ENCODE measurements at places on chromosomes 5 and 9.

DNA sequence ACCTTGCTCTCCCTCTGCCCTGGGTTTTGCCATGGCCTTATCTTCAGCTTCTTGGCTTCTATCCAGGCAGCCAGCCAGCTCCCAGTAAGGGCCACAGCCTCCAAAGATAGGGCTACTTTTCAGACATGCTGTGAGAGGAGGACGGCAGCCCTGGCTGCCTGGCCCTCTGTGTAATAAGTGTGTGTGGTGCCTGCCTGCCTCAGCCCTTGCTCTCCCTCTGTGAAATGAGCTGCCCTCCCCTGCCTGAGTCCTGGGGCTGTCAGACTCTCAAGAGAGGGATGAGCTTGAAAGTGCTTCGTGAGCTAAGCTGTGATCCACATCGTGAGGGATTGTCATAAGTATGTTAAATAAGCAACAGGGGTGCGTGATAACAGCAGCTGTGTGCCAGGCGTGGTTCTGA is 8.1 kb downstream of the NDST1 start:
- DNase-seq = no peak

- no peak for DNase-seq
Observed at GRCh38 chr9:72844440-72844768, 108.4 kb downstream of the ALDH1A1 start.

DNA sequence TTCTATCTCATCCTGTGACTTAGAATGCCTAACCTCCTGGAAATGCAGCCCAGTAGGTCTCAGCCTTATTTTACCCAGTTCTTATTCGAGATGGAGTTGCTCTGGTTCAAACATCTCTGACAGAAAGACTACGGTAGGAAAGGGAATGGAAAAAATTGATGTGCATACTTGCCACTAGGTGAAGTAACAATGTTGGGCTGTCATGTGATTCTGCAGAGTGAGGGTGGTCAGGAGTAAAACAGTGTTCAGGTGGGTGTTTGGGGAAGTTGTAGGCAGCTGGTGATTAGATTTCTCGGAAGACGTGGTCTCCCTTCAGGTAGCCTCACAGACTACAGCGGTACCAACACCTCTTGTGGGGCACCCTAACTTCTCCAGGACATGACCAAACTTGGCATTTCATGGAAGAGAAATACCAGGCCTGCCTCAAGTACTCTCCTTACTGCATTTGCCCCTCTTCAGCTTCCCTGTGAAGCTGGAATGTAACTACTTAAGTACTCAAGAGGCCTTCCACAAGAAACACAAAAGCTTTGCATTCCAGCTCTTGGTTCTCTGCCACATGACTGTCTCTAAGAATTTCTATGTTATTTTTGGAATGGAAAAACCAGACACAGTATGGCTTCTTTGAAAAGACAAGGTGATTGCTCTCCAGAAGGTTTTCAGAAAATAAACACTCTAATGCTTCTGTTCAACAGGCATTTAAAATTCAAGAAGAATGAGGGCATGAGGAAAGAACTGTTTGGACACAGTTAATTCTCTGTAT is 17.4 kb upstream of the ENTREP1 start:
- no peak for DNase-seq

- no peak for DNase-seq
Observed at GRCh38 chr5:36640949-36641348, 34.5 kb downstream of the SLC1A3 start.

GRCh38 chr9:94222870-94223269 is 36.2 kb upstream of the ZNF169 start:
- DNase-seq = no peak

GRCh38 chr9:38244971-38245370 is 147.5 kb upstream of the ALDH1B1 start:
- no peak for DNase-seq

DNA sequence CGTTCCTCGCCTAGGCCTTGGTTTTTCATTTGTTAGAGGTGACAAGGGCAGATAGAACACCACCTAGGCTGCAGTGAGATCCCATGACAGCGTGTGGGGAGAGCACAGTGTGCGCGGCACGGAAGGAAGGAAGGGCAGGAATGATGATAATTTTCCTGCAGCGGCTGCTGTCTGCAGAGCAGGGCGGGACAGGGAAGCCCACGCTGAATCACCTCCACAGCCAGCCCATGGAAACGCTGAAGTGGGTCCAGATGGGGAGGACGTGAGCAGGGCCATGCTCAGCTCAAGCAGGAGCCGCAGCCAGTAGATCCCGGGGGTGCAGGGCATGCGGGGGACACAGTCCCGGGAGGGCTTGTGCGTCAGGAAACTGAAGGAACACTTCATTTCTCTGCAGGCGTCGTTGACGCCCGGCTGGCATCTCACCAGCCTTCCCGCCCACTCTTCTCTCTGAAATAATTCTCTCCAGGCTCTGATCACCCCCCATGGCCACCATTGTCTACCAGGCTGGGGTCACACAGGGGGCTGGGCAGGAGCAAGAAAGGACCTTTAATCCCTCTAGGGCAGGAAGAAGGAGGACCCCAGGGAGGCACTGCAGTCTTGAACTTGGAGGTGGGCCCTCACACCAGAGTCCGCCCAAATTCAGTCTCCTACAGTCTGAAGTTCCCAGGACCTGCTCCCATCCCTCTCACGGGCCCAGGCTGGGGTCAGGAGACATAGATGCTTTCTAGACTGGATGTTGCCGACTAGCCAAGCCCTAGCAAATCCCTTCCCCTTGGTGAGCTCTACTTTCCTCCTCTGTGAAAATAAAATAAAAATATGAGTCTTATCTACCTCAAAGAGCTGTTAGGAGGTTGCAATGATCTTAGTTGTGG is 20.9 kb upstream of the SYNPO start:
- no peak for DNase-seq

DNA sequence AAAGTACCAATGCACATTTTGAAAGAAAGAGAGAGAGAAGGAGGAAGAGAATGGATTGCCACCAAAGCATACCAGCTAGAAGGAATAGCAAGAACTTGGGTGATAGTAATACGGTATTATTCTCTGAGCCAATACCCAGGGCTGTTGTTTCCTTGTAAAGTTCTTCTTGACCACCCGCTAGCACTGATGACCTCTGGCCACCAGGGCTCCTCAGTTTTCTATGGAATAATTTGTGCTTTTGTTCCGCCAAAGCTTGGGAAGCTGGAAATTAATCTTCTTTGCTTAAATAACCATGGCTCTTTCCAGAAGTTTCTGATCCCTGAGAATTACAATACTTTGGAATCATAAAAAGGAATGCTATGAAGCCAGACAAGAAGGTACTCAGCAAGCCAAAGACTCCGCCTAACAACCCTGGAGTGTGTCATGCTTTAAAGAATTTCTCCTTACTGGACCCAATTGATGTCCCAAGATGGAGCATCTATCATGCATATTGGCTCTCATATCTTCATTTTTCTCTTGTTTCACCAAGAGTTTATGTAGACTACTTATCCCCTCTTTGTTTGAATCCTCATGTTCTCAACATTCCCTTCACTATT is 29.8 kb downstream of the OR2K2 start:
- DNase-seq = no peak

DNA sequence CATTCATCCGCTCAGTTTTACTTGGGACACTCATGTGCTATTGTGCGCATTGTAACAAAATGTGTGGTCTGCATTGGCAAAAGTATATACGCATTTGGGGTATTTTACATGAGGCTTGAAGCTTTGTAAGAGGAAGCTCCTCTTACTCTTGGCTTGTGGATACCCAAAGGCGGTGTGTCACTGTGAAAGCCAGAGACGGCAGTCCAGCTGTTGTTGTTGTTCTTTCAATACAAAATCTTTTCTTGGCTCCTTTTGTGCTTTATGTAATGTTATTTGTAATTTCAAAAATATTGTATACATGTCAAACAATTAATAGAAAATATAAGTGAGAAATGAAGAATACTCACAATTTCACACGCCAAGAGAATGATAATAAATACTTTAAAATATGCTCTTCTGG is 128.3 kb upstream of the MOCS2 start:
- DNase-seq = no peak

GRCh38 chr5:152560512-152561137 is 155.5 kb upstream of the NMUR2 start:
- no peak for DNase-seq

GRCh38 chr9:14723301-14723700 is 768 bp upstream of the CER1 start:
- DNase-seq = no peak

DNA sequence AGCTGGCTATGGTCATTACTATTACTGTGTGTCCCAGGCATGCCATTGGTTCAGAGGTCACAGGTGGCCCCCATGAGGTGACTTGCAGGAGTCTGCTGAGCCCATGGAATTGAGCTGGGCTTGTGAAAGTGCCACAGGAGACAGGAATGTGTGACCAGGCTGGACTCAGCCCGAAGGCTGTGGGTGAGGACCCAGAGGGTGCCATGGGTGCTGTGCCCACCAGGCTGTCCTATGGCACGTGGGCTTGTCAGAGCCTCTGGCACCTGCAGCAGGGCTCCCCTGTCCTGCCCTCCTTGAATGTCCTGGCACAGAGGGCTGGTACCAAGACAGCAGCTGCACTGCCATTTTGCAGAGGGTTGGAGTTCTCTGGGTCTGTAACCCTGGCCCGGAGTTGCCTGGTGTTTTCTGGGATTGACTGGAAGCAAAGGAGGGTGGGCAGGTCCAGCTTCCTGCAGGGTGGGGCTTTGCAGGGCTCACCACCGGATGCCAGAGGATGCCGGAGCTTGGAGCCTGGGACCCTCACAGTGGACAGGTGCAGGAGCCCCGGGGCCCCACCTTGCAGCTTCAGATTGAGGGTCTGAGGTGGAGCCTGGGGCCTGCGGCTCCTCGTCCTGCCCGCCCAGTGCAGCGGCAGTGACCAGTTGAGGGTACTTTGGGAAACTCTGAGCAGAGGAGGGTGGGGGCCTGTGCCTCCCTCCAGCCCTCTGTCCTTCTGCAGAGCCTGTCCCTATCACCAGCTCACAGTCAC is 14.2 kb downstream of the COL5A1 start:
- DNase-seq = no peak

GRCh38 chr5:99179206-99179605 is 250.4 kb upstream of the CHD1 start:
- no peak for DNase-seq

- no peak for DNase-seq
Observed at GRCh38 chr5:78509884-78510769, 138.4 kb downstream of the LHFPL2 start.

GRCh38 chr5:176870110-176870591 is 29.0 kb downstream of the HK3 start:
- DNase-seq = no peak

DNA sequence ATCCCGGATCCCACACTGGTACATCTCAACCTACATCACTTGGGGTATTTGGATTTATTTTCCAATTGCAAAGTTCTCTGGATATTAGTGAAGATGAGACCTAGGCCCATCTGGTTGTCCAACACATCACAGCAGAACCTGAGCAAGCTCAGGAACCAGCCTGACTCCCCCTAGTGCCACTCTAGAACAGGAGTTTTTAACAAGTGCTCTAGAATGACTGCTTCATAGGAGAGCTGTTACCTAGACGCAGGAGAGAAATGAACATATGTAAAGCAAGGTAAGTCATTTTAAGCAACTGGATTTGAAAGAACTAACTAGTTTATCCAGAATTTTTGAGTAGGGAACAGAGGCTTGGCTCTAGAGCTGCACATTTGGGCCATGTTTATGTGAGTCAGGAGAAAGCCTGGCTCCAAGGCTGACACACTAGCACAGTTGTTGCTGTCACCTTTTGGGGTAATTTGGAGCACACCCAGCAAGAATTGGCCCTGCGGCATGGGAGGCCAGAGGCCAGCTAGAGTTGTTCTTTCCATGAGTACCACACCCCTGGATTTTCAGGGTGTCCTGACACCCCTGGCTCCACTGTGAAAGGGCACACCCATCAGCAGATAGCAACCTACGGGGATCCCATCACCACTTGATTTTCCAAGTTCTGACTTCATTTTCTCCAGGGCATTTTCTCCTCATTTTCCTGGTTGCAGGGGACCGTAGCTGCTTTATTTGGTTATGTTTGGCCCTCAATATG is 110.9 kb upstream of the LPAR1 start:
- no peak for DNase-seq

- DNase-seq = no peak
Observed at GRCh38 chr5:150590979-150591695, 49.3 kb upstream of the SYNPO start.

- DNase-seq = no peak
Observed at GRCh38 chr5:175230299-175230698, 213.7 kb downstream of the DRD1 start.

GRCh38 chr5:127409246-127409917 is 108.1 kb upstream of the PRRC1 start:
- DNase-seq = no peak

DNA sequence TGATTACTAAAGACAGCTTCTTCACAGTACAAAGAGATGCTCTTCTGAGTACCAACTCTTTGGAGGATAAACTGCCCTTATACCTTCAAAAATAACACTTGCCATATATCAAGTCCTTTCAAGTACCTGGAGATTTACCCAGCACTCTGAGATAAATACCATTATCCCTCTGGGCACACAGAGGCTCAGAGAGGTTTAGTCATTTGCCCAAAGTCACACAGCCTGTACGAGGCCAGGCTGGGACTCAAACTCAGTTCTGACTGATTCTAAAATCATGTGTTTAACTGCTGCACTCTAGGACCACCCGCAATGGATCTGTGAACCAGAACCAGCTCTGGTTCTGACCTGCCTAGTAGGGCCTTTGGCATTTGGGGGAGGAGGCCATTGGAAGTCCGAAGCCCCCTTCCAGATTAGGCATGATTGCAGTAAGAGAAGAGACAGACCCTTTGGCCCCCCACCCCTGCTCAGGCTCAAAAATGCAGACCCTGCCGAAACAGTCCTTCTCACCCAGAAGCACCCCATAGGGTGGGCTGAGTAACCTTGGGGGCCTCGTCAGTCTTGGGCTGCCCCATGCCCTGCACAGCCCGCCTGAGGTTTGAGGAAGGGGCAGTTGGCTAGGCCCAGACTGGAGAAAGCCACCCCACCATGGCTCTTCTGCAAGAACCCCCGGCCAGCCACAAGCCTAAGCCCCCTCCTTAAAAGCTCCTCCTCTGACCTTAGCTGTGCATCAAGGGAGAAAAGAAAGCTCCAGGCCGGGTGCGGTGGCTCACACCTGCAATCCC is 32.8 kb upstream of the IL17B start:
- DNase-seq = no peak

GRCh38 chr9:98968601-98969337 is 25.1 kb downstream of the COL15A1 start:
- no peak for DNase-seq

GRCh38 chr9:111516061-111516465 is 8.9 kb upstream of the ZNF483 start:
- no peak for DNase-seq

DNA sequence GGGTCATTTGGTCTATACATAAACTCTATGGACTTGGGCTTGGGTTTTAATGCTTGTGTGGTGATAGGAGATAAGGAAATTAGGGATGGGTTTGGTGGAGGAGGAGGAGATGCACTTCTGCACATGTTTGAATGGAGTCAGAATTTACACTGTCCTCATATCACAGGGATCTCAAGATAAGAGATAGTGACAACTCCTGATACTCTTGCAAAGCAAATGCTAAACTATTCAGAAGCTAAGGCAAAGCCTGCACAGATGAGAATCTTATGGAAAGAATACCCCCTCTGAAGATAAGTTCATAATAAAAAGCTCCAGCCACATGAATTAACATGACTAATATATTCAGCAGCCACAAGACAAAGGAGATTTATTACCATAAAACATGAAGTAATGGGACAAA is 90.2 kb downstream of the XRCC4 start:
- no peak for DNase-seq

GRCh38 chr5:148931453-148932057 is 105.1 kb downstream of the ADRB2 start:
- no peak for DNase-seq
